ENCODE measurements at places on chromosomes 12 and 14. TPM values are rescaled to one million over a fixed set of nuclear protein-coding genes. Genes with fewer than 3 reads are reported as not detected.

DNA sequence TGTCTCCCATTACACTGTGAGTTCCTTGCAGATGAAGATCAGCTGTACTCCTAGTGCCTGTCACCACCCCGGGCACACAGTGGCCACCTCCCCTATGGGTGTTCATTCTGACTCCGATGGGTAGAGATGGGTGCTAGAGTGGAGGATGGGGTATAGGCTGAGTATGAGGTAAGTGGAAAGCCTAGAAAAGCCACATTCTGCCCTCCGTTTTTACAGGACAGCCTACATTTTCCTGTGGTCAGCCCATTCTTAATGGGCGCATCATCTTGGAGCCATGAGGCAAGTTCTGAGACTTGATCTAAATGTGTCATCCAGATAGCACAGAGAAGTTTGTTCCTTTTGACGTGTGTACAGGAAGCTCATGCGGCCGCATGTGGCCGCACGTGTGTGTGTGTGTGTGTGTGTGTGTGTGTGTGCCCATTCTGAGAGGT lies 166.7 kb upstream of the HIF1A start:
- DNase-seq, result no peak

- DNase-seq, result no peak
Observed at GRCh38 chr14:70082394-70082793, 106.4 kb downstream of the SLC8A3 start.

GRCh38 chr12:25459541-25459951 lies 93.5 kb downstream of the LMNTD1 start:
- no peak for DNase-seq

PARP11 gene
- 4.5 TPM for total RNA-seq

- DNase-seq, result no peak
Observed at GRCh38 chr12:131991816-131992430, 42.2 kb downstream of the EP400 start.

GRCh38 chr12:48815126-48816110 lies 2.9 kb upstream of the CACNB3 start:
- peak; percentile 87 for DNase-seq

GRCh38 chr14:64691376-64691775 lies 12.8 kb upstream of the PLEKHG3 start:
- DNase-seq, result no peak

GRCh38 chr12:3921151-3921471 lies 47.9 kb upstream of the PARP11 start:
- no peak for DNase-seq

All from transverse colon (tissue), 4 donors.